ENCODE measurements at places on chromosomes 3 and 15.

DNA sequence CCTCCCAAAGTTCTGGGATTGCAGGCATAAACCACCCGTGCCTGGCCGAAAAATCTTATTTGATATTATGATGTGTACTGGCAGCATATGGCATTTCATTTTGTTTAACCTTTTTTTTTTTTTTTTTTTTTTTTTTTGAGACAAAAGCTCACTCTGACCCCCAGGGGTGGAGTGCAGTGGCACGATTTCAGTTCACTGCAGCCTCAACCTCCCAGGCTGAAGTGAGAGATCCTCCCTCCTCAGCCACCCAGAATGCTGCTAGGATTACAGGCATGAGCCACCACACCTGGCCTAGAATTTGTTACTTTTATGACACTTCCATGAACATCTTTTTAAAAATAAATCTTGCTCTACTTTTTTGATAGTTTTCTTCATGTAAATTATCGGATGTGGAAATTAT lies 12.0 kb downstream of the TERB2 start:
- DNase-seq, result no peak

- no peak for DNase-seq
Measured at GRCh38 chr3:66017084-66017483, 21.6 kb downstream of the MAGI1 start.

DNA sequence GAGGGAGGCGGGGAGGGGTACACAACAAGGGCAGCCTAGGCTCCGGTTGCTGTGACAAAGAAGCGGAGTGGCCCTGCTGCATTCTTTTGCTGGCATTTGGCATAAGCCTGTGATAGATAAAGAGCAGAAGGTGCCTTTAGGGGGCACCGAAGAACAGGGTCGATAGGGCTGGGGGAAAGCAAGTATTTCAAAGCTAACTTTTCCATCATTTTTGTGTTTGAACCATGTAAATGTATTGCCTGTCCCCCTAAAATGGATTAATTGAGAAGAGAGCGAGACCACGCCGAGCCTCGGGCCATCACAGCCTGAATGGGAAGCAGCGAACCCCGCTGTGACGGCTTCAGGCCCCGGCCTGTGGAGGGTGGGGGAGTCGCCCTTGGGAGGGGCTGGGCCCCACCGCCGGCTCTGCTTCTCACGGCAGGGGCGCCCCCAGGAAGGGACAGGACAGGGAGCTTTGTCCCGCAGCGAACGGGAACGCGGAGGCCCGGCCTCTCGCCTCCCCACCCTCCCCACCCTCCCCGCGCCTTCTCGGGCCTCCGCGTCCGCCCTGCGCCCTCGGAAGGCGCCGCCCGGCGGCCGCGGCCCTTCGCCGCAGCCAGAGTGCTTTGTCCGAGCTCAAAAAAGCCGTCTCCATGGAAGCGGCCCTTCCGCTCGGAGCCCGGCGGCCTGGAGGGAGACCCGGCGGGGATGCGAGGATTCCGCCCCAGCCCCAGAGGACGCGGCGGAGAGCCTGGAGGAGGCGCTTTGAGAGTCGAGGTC lies 32.4 kb upstream of the ALDH1L1 start:
- no peak for DNase-seq

DNA sequence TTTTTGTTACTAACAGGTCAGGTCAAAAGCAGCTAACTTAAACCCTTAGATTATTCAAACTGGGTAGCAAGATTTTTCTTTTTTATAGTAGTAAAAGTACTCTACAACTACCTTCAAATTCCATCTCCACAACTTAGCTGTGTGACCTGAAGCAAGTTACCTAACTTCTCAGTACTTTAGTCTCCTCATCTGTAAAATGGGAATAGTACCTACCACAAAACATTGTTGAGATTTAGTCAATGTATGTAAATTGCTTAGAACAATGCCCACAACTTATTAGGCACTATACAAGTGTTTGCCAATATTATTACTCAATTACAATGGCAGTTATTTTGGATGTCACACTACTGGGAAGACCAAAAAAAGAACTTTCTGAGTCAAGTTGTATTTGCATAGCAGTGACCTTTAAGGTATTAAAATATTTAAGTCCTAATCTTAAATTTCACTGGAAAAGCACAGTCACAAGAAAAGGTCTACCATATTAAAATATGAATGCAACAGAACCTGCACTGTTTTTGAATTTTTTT lies 2.9 kb downstream of the TASOR start:
- no peak for DNase-seq

DNA sequence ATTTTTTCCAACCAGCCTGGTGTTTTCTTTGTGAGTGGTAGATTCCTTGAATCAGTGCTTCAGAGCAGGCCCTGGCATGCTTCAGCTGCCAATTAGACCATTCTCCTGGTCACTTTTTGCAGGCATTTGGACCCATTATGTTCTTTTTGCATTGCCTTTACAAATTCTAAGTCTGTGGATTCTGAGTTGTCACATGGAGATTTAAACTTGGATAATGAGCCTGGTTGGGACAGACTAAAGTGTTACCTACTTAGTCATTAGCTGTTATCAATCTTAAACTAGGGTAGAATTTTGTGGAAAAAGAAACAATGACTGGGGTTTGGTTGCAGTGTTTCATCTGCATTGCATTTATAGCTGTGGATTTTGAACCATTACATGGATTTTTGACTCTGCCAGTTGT lies 40.6 kb downstream of the ARHGEF26 start:
- DNase-seq, result no peak

- no peak for DNase-seq
Measured at GRCh38 chr3:76044601-76045600, 259.6 kb upstream of the ZNF717 start.

DNA sequence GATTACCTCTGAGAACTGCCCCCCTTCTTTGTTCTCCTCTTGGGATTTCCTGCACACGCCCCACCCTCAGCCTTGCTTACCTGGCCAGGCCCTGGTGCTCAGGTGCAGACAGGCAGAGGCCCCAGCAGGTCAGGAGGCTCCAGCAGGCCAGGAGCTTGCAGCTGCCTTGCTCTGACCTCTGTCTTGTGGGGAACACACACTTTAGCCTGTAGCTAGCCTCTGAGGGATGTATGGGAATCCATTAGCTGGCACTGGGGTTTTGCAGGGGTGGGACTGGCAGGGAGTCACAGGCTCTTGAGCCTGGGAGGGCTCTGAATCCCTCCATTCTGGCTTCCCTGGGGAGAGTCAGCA lies 2.7 kb downstream of the SMAD6 start:
- no peak for DNase-seq
